ENCODE measurements at places on chromosomes 13 and 19.

GRCh38 chr13:19838865-19839275 is 24.6 kb downstream of the ZMYM5 start:
- DNase-seq, result no peak

DNA sequence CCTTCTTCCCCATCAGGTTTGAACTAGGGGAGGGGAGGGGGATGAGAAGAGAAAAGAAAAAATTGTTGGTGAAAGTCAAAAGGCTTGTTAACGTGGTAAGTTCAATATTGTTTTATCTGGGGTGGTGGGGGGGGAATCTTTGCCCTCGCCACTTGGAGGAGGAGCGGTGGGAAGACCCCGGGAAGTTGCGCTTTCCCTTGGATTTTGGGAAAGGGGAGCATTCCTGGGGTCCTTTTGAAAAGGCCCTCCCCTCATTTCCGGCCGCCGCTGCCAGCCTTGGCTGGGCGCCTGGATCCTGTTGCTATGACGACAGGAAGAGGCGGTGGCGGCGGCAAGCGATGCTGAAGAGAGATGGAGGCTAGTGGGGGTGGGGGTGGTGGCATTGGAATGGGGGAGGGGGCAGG is 4.6 kb upstream of the CACNG8 start:
- no peak for DNase-seq

- DNase-seq, result no peak
Measured at GRCh38 chr19:56835401-56835800, 5.1 kb downstream of the PEG3 start.

DNA sequence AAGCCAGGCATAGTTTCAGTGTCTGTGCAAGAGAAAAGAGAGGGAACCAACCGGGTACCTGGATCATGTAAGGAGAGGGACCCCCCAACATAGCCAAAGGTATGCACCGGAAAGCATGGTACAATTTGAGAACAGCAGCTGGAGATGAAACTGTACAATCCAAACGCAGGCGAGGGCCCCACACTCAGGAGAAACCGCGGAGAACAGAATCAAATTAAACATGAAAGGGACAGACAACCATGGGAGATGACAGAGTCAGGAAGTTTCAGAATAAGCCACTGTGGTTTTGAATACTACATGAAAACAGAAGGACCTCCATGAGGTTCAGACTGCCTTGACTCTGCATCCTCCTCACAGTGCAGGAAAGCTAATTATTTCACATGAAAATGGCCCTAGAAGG is 62.9 kb upstream of the SPATA13 start:
- no peak for DNase-seq

DNA sequence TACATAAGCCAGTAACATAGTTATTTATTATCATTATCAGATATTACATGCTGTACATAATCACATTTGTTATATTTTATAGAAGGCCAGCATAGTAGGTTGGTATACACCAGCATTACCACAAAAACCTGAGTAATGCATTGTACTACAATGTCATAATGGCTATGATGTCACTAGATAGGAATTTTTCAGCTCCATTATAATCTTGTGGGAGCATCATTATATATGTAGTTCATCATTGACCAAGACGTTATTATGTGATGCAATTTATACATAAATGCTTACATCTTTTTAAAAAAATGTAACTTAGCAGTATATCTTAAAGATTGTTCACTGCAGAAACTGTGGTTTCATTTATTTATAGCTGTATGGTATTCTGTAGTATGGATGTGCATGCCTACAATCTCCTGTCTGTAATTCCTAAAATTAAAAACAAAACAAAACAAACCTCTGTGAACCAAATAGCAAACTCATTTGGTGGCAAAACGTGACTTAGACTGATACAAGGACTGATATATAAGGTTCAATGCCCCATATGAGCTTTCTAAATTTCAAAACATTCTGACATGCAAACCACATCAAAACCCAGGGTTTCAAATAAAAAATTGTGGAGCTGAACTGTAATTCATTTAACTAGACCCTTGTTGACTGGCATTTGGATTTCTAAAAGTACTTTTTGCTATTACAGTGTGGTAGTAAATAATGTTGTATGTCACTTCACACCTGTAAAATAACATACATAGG is 250.9 kb downstream of the DLEU7 start:
- no peak for DNase-seq

GRCh38 chr13:27981006-27981708 is 7.3 kb downstream of the URAD start:
- no peak for DNase-seq

- peak; percentile 98 for DNase-seq
Measured at GRCh38 chr19:55216461-55217198, 7.3 kb upstream of the PTPRH start.

DNA sequence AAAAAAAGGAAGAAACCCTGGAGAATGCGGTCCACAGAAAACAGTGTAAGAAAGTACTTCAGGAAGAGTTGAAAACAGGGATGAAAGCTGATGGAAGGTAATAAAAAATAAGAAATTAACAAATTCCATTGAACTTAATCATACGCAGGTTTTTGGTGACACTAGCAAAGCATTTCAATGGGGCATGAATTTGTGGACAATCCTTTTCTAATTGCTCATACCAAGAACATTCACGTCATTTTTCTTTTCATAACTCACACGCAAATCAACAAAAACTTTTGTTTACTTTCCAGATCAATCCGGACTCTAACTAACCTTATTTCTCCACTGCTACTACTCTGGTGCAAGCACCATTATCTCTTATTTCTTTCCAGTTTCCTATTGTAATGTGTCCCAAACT is 1195.0 kb downstream of the SLITRK5 start:
- no peak for DNase-seq

DNA sequence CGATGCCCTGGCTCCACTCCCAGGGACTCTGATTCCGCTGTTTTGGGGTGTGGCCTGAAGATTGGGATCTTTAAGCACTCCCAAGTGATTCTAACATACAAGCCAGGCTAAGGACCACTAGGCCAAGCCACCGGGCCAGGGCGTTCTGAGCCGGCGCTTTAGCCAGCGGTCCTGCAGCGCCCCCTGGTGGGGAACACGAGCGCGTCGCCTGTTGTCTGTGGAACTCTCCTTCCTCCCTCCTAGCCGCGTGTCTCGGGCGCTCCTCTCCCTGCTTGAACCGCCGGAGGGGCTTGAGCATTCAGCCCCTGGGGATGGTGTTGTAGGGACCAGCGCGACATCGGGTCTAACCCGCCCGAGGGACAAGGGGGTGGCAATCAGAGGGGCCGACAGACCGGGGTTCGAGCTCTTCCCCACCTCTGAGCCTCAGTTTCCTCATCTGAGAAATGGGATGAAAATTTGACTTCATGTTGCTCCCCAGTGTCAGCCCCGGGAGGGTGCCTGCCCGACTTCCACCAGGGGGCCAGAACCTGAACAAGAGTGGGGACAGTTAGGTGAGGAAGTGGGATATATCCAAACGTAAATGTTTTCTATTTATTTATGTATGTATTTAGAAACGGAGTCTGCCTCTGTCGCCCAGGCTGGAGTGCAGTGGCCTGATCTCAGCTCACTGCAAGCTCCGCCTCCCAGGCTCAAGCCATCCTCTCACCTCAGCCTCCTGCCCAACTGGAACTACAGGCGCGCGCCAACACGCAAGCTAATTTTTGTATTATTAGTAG is 18.0 kb upstream of the PNMA8B start:
- DNase-seq, result no peak

- no peak for DNase-seq
Measured at GRCh38 chr19:38425810-38426466, at the start of gene RASGRP4. Gene RASGRP4 (minus strand): TSS chr19:38426219. CDS start chr19:38426091, 128 bp downstream.

GRCh38 chr13:31200637-31200971 is 829 bp downstream of the B3GLCT start:
- no peak for DNase-seq

DNA sequence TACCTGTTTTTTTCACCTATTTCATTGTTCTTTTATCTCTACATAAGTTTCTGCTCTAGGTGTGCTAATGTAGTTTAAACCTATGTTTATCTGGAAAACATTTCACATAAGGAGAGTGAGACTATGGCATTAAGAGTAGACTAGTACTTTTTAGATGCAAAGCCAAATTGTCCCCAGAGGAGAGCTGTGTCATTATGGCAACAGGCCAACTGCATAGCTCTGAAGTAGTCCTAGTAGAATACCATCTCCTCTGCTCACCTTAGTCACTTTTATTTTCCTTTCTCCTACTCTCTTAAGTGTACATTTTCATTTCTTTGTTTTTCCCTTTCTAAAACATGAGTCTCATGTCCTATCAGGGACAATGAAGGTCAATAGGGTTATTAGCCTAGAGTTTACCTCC is 123.1 kb downstream of the ITGBL1 start:
- DNase-seq, result no peak

GRCh38 chr13:24905242-24905641 is 141.3 kb downstream of the RNF17 start:
- DNase-seq, result no peak

GRCh38 chr19:52297601-52298364 is 814 bp downstream of the ZNF480 start:
- DNase-seq, result no peak

DNA sequence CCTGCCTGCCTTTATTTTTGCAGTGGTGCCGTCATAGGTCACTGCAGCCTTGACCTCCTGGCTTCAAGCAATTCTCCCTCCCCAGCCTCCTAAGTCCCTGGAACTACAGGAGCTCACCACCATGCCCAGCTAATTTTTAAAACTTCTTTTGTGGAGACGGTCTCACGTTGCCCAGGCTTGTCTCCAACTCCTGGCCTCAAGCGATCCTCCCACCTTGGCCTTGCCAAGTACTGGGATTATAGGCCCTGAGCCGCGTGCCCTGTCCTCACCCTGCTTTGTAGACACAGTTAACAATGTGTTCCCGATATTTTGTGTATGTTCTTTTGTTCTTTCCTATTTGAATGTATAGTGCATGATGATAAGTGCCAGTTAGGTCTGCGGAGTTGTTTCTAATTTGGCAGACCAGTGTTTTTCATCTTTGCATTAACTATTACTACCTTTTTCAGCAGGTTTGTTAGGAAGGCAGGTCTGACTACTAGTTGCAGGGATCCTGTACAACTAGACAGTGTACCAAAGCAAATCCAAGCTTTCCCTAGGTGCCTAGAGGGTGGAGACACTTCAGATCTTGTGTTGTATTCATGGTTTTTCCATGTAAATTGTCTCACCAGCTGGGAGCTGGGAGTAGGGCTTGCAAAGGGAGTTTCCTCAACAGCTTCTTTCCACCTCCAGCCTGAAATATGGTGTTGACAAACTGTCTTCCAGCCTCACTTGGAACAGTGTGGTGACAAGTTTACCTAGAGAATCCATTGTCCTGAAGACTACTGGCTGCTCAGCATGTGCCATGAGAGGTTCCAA is 9.5 kb upstream of the WTIP start:
- DNase-seq, result no peak

DNA sequence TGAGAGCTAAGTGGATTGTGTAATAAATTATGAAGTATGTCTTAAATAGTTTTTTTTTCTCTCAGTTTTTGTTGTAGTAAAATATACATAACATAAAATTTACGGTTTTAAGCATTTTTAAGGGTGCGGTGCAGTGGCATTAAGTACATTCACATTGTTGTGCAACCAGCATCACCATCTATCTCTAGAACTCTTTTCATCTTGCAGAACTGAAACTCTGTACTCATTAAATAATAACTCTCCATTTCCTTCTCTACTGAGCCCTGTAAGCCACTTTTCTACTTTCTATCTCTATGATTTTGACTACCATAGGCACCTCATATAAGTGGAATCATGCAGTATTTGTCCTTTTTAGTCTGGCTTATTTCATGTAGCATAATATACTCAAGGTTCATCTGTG is 87.1 kb downstream of the GJA3 start:
- DNase-seq, result no peak

- DNase-seq, result no peak
Measured at GRCh38 chr19:34484328-34484727, 2.8 kb downstream of the WTIP start.

GRCh38 chr13:88919970-88920628 is 1248.9 kb downstream of the SLITRK5 start:
- DNase-seq, result no peak

DNA sequence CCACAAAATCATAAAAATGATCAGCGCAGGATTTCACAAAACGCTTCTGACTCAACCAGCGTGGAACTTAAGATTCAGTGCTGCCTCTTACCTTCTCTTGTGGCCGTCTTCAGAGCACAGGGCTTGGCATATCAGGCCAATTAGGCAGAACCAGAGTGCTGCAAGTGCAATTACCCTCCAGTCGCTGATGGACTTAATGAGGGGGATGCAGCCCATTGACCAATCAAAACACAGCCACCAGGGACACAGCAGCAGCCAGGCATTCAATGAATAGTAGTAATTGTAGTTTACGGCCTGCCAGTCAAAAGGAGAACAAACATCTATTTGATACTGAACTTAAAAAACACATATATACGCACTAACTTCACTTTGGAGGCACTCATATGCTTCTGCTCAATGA is 38.2 kb downstream of the TMTC4 start:
- DNase-seq, result no peak

DNA sequence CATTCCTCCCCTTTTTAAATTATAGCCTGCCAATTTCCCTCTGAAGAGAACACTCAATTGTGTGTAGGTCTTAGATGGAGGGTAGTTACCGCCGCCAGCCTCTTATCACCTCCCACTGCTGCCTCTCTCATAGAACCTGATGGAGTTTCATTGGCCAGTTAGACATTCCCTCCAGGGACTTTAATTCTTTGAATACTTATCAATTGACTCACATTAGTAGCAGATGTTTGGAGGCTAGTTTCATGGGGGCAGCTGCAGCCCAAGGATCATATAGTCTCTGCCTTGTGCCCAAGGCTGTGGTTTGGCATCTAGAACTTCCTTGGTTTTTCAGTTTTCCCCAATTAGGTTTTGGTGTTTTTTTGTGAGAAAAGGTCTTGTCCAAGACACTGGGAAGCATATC is 318.9 kb upstream of the HTR2A start:
- DNase-seq, result no peak

- no peak for DNase-seq
Measured at GRCh38 chr13:83220241-83220640, 662.0 kb downstream of the SLITRK1 start.

- DNase-seq, result no peak
Measured at GRCh38 chr13:97261254-97262005, 39.3 kb downstream of the MBNL2 start.

DNA sequence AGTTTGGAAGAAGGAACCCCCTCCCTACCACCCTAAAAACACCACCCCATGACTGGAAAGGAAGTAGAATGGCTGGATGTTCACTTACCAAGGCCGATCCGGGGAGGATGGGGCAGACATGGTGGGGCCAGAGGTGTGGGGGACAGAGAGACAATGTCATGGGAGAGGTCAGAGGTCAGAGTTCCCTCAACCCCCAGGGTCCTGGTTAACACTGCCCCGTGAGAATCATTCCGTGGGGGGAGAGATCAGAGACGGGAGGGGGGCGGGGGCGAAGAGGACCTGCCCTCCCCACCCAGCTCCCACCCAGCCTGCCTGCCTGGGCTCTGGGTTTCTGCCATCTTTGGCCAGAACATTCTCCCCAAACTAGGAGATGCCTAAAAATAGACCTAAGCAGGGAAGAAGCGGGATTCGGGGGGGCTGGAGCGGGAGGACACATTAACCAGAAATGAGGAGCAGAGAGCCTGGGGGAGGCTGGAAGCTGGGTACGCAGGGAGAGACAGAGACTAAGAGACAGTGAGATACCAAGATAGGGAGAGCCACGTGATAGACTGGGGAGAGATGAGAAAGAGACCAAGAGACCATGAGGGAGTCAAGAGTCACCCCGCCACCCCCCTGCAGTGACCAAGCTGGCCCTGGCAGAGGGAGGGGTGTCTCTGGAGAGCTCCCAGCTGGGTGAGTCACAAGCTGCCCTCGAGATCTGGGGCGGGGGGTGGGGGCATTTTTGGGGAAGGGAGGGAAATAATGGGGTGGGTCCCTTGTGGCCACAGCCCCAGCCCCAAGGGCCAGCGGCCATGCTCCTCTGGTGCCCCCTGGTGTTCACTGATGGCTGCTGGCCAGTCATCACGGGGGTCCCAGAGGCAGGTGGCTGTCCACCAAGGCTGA is 6.1 kb upstream of the KANK2 start:
- DNase-seq, result no peak

GRCh38 chr19:1045247-1045603 is 5.3 kb downstream of the ABCA7 start:
- no peak for DNase-seq
